ENCODE measurements at places on chromosomes 1 and 21.
A peak's percentile ranks its signal among the peaks of the same experiment; 100 is the strongest.

DNA sequence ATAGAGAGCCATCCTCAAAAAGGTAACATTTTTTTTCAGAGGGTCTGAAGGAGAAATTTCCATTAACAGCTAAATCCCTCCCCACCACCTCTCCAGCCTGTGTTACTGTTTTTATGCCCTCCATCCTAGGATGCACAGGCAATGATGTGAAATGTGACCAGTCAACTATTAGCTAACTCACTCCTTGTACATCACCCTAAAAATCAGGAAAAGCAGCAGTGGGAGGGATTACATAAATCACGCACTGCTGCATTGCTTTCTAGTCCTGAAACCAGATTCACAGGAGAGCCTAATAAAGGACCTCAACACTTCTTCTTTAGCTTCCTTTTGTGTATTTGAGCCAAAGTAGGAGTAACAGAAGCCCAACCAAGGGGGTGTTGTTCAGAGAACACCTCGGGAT is 66.3 kb downstream of the LMO4 start:
- DNase-seq, result no peak

- DNase-seq, result peak; percentile 21
These were observed 12.8 kb downstream of the PDE9A start for GRCh38 chr21:42666023-42666747.

- DNase-seq, result no peak
These were observed 15.5 kb downstream of the DYRK1A start for GRCh38 chr21:37381883-37382585.

DNA sequence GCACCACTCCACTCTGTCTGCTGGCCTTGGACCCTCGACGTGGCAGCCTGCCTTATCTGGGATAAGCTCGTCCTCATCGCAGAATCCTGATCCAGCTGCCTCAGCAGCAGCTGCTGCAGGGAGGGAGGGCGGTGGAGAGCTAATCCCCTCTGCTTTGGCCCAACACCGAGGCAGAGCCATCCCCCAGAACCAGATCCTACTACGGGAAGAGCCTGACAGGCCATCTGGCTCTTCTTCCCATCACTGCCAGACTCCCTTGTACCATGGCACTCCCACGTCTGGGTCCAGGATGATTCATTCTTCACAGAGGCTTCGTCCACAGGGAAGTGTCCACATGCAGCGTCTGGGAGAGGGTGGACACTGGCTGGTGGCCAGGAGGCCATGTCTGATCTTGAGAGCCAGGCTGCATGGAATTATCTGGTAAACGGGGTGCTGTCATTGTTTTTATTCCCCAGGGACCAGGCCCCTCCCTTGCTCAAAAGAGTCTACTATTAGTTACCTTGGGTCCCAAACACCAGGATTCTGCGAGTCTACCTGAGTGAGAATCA is 14.6 kb upstream of the PKP1 start:
- DNase-seq, result no peak

GRCh38 chr1:92937731-92938130 is 23.5 kb downstream of the DIPK1A start:
- DNase-seq, result no peak

GRCh38 chr1:184457500-184457899 is 70.7 kb downstream of the C1orf21 start:
- DNase-seq, result no peak

- DNase-seq, result peak; percentile 73
These were observed 12.0 kb downstream of the UBE2Q1 start for GRCh38 chr1:154546264-154547063.

DNA sequence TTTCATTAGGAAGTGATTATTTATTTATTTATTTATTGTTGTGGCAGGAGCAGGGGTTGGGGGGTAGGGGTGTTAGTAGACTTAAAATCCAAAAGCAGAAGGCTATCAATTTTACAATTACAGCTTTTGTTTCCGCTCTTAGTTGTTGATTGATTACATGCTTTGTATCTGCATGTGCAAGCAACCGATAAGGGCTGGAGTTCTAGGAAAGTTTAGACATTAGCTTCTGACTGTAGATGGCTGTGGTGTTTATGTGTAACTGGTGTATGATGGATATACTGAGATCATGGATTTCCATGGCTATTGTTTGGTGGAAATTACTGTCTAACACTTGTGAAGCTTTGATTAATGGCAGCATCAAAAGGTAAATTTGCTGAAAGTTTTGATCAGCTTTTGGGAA is 2.8 kb downstream of the ST6GALNAC5 start:
- no peak for DNase-seq

GRCh38 chr1:27413004-27413403 is 20.6 kb downstream of the GPR3 start:
- DNase-seq, result no peak

- DNase-seq, result no peak
These were observed 54.4 kb upstream of the C1orf174 start for GRCh38 chr1:3954170-3955169.

DNA sequence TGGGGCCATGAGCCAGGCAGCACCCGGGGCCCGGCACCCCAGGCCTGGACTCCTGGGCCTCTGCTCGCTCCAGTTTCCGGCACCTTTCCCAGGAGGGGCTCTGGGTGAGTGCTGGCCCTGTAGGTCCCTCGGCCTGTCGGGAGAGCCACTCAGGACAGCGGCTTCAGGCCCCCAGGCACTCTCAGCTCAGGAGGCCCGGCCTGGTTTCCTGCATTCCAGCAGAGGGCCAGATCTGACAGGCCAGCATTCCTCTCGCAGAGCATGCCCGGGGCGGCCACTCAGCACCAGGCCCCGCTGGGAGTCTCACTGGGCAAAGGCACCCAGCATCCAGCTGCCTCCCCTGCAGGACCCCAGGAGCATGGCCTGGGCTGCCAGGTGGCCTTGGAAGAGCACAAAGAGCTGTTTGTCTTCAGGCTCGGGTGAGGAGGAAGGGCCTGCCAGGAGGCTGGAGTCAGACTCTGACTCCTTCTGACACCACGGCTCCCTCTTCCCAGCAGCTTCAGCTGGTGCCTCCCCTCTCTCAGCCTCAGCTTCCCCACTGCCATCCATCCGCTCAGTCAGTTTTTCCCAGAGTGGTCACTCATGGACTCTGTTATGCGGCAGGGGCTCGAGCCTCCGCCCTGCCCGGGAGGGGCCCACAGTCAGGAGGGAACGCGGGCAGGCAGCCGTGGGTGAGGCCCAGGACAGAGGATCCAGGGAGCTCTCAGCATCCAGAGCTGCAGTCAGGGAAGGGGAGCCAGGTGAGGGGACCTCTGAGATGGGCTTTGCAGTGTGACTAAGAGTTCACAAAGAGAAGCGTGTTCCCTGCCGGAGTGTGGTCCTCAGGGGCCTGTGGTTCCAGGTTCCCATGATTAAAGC is 51.7 kb downstream of the WNT9A start:
- DNase-seq, result no peak

GRCh38 chr1:83130886-83131691 is 867.8 kb downstream of the TTLL7 start:
- no peak for DNase-seq

- no peak for DNase-seq
These were observed 45.2 kb downstream of the C8B start for GRCh38 chr1:56920591-56921001.

GRCh38 chr1:155193275-155193990 is 14.3 kb downstream of the THBS3 start:
- peak; percentile 92 for DNase-seq

- peak; percentile 54 for DNase-seq
These were observed 22.9 kb downstream of the SAMSN1 start for GRCh38 chr21:14523234-14523633.

- peak; percentile 16 for DNase-seq
These were observed 92.1 kb downstream of the SYF2 start for GRCh38 chr1:25140073-25140797.

- no peak for DNase-seq
These were observed 809 bp upstream of the ZNF669 start for GRCh38 chr1:247104965-247105364.

GRCh38 chr21:32245971-32246370 is 32.9 kb downstream of the MIS18A start:
- no peak for DNase-seq

- no peak for DNase-seq
These were observed 101.1 kb upstream of the JUN start for GRCh38 chr1:58884706-58885661.

GRCh38 chr1:167274061-167274460 is 53.4 kb downstream of the POU2F1 start:
- no peak for DNase-seq

DNA sequence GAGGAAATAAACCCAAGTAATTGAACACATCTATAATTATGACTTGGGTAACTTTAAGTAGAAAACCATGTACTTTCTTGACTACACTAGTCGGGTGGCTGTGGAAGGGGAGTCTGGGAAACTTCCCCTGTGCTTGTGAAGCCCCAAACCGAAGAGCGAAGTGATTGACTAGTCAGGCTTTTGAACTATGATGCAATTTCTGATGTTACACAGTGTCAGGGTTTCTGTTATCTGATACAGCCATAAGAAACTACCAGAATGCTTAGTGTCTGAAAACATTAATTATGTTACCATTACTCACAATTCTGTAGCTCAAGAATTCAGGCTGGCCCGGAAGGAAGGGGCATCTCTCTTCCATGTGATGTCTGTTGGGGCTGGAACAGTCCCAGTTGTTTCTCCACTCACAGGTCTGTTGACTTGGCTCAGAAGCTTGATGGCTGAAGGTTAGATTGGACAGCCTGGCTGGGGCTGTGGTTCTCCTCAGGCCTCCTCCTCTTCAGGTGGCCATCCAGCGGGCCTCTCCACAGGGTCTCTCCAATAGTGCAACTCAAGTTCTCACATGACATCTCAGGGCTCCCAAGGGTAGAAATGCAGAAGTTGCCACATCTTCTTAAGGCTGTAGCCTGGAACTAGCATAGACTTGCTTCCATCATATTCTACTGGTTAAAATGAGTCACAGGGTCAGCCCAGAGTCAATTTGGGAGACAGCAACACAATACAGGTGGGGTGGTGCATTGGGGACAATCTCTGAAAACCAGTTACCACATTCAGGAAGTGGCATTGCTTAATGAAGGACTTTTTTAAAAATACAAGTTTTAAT is 8.3 kb upstream of the C8B start:
- no peak for DNase-seq

- DNase-seq, result peak; percentile 25
These were observed 133.4 kb downstream of the PLPPR5 start for GRCh38 chr1:98870959-98871903.

GRCh38 chr1:56511766-56512165 is 67.6 kb downstream of the PLPP3 start:
- no peak for DNase-seq

DNA sequence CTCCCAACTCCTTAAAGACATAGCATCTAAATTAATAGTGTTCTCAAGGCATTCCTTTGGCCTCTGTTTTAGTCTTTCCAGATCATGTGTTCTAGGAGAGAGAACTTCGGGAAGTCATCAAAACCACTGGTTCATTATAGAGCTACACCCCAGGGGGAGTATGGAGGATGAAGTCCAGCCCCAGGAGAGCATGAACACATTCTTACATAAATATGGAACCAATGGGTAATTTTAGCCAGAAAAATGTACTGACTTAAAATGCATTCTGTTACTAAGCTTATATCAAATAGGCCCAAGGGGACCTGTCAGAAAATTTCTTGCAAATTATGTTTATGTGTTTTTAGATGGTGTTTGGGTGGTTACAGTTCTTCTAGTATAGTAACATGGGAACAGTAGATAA is 165.2 kb downstream of the NTMT2 start:
- DNase-seq, result no peak

GRCh38 chr1:6799499-6799898 is 14.2 kb downstream of the CAMTA1 start:
- no peak for DNase-seq

GRCh38 chr1:183696981-183697380 is 43.9 kb upstream of the APOBEC4 start:
- no peak for DNase-seq

- DNase-seq, result no peak
These were observed 248.9 kb upstream of the ADGRL4 start for GRCh38 chr1:79255421-79255820.

DNA sequence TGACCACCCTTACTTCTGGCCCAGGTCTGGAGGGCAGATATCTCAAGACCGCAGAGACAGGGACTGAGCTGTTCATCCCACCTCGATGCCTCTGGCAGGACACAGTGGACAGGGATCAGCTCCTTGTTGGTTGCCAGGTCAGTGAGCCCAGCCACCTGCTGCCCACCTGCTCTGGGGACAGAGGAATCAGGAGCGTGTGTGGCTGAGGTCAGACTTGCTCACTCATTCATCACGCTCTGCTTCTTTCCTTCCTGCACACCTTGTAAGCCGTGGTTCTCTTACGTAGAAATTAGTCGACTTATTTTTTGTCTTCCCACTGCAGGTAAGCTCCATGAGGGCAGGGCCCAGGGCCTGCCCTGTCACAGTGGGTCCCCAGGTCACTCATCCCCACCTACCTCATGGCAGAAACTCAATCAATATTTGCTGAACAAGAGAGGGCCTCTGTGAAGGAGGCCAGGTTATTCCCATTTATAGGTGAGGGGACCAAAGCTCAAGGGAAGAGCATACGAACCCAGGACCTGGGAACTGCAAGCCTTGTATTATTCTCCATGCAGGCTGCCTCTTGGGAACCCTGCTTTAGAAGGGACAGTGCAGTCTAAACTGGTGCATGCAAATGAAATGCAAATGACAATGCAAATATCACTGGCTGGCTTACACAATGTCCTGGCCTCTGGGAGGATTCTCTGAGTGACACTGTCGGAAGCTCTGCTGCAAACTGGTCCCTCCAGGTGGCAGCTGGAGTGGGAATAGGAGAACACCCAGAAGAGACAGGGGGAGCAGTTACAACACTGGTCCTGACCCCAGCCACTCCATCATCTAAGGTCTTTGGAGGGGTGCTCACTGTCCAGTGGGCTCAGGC is 58.4 kb upstream of the PAX7 start:
- DNase-seq, result no peak

DNA sequence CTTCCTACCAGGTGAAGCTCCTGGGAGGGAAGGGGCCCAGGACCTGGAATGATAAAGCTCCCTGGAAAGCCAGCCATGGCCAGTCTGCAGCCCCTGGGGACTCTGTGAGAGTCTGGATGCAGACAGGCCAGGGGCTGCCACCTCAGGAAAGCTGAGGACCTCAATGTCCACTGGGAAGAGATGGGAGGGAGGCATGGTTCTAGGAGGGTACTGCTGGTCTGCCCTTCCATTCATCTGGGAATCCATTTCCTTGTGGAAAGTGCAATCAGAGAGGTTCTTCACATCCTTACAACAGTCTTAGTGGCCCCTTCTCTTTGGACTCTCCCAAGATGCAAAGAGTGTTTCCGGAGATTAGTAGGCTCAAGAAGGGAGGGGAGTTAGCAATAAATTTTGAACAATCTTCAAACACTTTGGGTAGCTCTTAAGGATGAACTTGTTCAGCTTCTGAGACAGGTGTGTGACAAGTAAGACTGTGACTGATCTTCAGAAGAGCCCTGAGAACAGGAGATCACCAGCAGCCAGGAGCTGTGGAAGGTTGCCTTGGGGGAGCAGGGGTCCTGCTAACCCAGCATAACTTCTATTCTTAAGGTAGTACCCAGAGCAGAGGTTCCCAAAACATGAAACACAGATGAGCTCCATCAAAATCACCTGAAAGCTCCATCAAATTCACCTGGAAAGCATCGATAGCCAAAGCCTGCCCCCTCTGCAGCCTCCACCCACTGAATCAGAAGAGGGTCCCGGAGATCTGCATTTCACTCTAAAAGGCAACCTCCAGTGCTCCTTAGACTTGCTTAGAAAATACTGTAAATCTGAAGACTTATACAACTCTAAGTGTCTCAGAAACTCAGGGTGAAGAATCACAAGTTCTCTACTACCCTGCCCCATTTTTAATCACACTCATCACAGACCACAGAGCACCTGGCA is 616 bp upstream of the LAX1 start:
- no peak for DNase-seq

- DNase-seq, result no peak
These were observed 29.8 kb downstream of the RYR2 start for GRCh38 chr1:237071641-237072420.

GRCh38 chr1:22447621-22448111 is 4.0 kb upstream of the ZBTB40 start:
- DNase-seq, result no peak

All from activated T-cell treated with anti-CD3 and anti-CD28 coated beads, Interleukin-2, amount 50 U/mL, for 72 hours (primary cell).